ENCODE measurements at places on chromosomes 7 and 10. TPM values are rescaled to one million over a fixed set of nuclear protein-coding genes. Genes with fewer than 3 reads are reported as not detected.
A peak's percentile ranks its signal among the peaks of the same experiment; 100 is the strongest.

- no peak for DNase-seq
These were observed 84.4 kb upstream of the SYPL1 start for GRCh38 chr7:106196460-106197021.

GRCh38 chr10:43867667-43868565, 219.2 kb upstream of the ZNF32 start:
- peak; percentile 40 for DNase-seq

- no peak for DNase-seq
These were observed 25.1 kb upstream of the LAMB1 start for GRCh38 chr7:108028111-108028510.

Gene CYP3A5
- 102 TPM for total RNA-seq

Gene SLC13A4
- 0.63 TPM for total RNA-seq

Gene OR2A1
- not detected for total RNA-seq

GRCh38 chr7:139914306-139915267, 85.5 kb downstream of the TBXAS1 start:
- no peak for DNase-seq

Gene OIT3
- not detected for total RNA-seq

Gene SLC13A1
- not detected for total RNA-seq

DNA sequence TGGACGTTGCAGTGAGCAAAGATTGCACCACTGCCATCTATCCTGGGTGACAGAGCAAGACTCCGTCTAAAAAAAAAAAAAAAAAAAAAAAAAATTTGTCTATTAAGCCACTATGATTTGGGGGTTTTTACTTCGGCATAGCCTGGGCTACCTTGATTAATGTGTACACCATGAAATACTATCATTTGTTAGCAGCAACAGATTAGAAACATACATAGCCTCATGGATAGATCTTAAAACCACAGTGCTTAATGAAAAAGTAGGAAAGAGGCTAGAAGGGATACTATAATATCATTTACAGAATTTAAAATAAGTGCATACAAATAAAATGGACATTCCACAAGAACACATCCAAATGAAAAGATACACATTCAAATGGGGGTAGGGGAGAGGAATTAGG, 77.3 kb upstream of the IL6 start:
- DNase-seq = no peak

Gene PKD2L1
- total RNA-seq = not detected

Gene CYP2C8
- not detected for total RNA-seq

DNA sequence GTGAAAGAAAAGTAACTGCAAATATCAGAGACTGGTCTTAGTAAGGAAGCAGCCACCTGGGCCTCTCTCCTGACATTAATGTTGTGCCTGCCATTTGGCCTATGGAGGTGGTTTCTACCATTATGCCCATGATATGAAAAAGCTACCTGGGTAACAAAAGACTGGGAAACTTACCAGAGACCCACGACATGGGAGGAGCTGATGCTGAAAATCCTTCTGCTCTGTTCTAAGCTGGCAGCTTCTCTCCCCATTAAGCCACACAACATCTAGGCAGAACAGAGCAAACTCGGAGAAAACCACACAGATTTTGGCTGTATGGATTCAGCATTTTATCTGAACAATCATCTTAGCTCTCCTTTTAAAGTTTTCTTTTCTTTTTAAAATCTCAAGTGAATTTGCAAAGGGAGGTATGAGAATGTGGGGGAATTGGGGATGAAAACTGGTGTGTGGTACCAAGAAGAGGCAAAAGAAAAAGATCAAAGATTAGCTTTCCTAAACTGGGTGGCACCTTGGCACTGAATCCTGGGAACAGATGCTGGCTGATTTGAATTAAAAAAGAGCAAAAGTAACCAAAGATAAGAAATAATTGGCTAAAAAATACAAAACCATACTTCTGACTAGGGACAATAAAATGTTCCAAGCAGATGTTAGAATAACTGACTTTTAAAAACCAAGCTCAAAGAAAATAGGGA, 128.6 kb upstream of the ANKRD1 start:
- DNase-seq = no peak

DNA sequence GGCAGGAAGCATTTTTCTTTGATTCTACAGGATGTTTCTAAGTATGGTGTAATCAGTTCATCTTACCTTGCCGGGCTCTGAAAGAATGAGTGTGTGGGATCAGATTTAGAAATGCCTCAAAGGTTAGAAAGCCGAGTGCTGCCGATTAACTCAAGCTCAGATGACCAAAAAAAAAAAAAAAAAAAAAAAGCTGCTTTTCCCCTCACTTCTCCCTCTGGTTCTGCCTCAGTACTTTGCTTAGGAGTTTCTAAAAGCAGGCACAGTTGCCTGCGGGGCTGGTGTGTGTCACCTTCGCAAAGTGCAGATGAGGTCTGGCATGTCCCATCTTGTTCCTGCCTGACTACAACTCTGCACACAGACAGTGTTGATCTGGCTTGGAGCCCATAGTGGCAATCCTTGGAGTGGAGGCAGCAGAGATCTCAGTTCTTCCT, 47.0 kb downstream of the KIAA1217 start:
- peak; percentile 90 for DNase-seq

GRCh38 chr7:110507369-110507768, 583.6 kb upstream of the LRRN3 start:
- DNase-seq = no peak
